Erythroblast (primary cell): ENCODE measurements at places on chromosomes 5 and 9.

DNA sequence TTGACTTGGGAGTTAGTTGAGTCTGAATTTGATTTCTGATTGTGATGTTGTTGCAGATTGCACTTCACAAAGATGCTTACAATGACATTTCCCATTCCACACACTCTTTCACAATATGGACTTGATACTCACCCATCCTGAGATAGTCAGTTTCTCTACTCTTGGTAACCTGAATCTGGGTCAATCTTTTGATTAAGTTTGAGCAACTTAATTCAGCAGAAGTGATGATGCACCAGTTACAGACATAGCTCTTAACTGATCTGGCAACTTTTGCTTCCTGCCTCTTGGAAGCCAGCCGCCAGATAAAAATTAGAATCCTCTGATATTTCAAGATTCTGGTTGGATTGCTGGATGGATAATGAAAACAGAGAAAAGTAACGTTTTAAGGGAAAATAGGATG lies 79.7 kb upstream of the OSMR start:
- no peak for DNase-seq

DNA sequence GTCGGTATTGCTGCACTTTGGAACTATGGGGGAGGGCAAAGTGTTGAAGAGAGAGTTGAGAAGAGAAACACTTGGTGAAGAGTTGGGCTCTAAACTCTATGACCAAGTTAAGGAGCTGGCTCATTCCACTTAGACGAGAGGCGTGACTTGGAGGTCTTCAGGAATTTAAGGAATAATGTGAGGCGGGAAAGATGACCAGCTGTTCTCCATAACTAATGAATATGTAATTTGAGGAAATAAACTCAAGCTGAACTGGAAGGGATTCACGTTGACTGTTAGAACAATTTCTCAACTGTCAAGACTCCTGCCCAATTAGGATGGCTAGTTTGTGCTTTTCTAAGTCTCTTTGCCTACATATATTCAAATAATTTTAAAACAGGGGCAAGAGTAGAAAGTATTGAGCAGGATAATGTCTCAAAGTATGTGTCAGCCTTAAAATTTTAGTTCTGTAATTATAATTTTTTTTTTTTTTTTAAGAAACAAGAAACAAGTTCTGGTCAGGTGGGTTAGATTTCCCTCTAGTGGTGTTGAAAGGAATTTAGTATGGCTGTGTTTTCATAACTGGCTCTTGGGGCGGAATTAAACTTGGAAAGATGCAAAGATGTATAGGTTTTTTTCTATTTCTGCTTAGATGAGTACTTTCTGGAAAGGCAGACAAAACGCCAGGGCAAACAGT lies 33.4 kb downstream of the TMEM252 start:
- DNase-seq, result no peak

GRCh38 chr5:68299105-68299504 lies 83.5 kb downstream of the PIK3R1 start:
- no peak for DNase-seq

DNA sequence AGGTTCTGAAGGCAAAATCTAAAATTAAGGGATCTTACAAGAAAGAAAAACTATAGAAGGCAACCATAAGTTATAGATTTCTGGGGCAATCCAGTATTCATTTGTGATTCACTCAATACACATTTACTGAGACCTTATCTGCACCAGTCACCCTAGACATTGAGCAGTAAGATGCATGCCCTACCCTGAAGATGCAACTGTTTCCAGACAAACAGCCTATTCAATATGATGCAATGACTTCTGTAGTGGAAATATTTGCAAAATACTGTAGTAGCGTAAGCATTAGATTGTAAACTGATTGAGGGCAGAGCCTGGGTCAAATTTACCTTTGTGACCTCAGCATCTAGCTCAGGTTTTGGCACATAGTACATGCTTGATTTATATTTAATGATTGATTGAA lies 256.2 kb upstream of the ACTBL2 start:
- no peak for DNase-seq

- no peak for DNase-seq
These were observed 38.8 kb downstream of the ITGA2 start for GRCh38 chr5:53027913-53028312.

DNA sequence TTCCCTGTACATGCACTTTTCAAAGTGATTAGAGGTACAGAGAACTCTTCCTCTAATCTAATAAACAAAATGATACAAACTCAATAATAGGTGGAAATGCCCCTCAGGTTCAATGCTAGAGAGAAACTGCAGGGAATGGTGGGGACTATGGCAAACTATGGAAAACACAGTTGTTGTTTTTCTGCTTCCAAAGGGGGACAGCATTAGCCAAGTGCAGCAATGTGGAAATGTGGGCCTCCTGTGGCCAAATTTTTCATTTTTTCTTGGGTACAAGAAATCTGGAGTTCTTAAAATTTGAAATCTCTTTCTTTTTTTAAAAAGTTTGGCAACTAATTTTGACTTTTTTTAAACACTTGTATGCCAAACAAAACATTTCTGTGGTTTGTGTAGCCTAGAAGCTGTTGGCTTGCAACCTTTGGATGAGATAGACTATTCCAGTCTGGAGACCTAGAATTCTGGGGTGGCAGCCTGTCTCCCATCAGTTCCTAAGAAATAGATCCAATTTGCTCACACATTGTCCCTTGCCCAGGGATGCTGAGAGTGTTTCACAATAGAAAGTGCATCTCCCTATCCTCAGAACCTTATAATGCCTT lies 218.6 kb downstream of the PAPPA start:
- no peak for DNase-seq

DNA sequence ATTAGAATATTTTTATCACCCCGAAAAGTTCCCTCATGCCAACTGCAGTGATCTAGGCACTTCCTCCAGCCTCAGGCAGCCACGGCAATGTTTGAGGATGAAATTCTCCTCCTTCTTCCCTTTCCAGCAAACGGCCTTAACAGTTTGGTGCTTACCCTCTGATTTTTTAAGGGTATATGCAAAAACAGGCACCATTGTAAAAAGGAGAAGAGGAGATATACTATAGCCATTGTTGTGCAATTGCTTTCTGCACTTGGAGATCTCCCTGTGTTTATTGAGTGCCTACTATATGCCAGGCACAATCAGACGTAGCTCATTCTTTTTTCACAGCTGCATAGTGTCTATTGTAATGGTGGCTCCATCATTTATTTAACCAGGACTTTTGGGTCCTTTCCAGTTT lies 29.4 kb downstream of the GSN start:
- no peak for DNase-seq

DNA sequence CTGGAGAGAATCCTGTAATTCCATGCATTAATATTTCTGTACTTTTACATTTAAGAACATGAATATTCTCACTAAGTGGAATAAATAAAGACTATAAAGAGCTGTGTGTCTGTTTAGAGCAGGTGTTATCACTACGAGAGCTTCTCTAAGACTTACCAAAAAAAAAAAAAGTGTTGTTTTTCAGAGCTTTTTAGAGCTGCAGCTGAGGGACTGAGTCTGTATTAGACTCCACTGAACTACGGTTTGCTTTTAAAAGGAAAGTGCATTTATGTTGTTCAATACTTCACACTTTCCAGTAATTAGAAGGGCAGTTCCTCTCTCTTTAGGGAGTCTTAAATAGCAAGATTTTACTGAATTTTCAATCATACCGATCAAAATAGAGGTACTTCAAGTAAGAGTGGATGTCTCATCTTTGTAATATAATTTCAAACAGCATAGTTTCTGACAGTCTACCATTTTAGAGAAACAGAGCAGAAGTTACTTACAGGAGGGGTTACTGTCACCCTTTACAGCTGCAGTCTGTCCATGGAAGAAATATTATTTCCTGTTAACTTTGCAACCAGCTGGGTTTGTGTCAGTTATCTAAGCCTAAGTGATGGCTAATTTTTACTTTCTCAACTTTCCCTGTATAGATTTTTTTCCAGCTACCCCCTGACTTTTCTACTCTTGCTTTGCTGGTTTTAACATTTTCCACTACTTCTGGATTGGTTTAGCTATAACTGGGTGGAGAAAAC lies 2.4 kb downstream of the SYK start:
- DNase-seq, result no peak

GRCh38 chr5:61575581-61575980 lies 243.5 kb downstream of the ZSWIM6 start:
- no peak for DNase-seq

GRCh38 chr5:16043349-16043965 lies 136.1 kb downstream of the MARCHF11 start:
- no peak for DNase-seq

DNA sequence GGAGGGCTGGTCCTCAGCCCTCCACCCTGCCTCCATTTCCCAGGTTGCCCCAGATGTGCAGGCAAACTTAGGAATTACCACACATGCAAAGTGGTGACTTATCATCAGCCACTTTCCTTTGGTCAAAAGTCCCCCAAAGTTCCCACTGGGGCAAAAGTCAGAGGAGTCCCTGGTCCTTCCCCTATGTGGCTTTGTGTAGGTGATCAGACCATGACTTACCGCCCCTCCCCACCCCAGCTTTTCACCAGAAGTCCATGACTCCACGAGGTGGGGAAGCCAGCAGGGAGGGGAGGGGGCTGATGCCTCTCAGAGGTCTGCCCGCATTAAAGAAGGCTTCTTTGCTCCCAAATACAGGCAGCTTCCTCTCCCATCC lies 5.8 kb downstream of the TRAF1 start:
- no peak for DNase-seq
